ENCODE measurements at places on chromosomes 4 and X. TPM values are rescaled to one million over a fixed set of nuclear protein-coding genes. Genes with fewer than 3 reads are reported as not detected.

Gene MAGEH1
- total RNA-seq, result 37.3 TPM

DNA sequence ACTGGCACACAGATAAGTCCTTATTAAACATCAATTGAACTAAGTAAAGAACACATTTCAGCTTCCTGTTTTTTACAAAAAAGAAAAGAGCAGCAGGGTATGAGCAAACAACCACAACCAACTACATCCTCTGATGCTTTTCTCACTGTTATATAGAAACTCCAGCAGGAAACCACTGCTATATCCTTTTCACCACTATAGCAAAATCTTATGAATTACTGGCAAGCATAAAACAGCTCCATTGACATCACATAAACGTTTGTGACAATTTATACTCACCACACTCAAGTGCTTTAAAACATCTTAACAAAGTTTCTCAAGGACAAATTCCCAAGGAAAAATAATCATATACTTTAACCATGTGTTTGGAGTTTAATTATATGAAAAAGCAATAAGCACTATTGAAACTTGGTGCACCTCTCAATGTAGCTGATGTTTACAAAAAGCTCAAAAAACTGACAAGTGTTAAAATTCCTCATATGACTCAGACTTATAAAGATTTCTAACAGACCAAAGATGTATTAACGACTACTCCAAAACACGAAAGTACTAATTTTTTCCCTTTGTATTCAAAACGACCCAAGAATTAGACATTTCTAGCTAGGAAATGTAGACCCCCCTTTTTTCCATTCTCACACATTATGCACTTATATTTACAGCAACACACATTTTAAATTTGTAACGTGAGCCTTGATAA, 12.9 kb downstream of the GPRIN3 start:
- no peak overlapping the region for H3K27ac ChIP-seq
- H3K4me1 ChIP-seq, result no peaks in the 10 kb centered on the region
- no peak overlapping the region for H3K4me3 ChIP-seq
- no peaks in the 10 kb centered on the region for H3K36me3 ChIP-seq

DNA sequence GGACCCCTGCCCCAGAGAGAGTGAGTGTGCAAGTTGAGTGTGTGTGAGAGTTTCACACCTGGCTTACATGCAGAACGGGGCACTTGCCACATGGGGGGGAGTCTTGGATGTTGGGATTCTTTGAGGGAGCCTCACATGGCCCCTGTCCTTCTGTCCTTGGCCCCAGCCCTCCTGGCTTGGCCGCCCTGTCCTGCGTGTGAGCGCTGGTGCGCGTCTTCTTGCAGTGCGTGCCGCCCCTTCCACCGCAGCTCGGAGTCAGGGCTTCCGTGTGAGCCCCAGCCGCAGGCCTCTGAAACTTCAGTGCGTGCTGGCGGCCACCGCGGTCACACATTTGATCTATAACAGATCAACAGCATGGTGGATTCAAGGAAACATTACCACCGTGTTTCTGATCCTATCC, 30.1 kb upstream of the HGFAC start:
- DNase-seq, result no peak
- peaks cover 10% of the 10 kb centered on the region for H3K36me3 ChIP-seq
- H3K27me3 ChIP-seq, result no peaks in the 10 kb centered on the region
- no peak overlapping the region for H3K27ac ChIP-seq
- H3K4me1 ChIP-seq, result no peaks in the 10 kb centered on the region

- no peaks in the 10 kb centered on the region for H3K36me3 ChIP-seq
- no peaks in the 10 kb centered on the region for H3K4me1 ChIP-seq
- H3K27me3 ChIP-seq, result no peaks in the 10 kb centered on the region
- H3K27ac ChIP-seq, result no peak overlapping the region
These were observed 82.7 kb upstream of the CXXC4 start for GRCh38 chr4:104577405-104577804.

DNA sequence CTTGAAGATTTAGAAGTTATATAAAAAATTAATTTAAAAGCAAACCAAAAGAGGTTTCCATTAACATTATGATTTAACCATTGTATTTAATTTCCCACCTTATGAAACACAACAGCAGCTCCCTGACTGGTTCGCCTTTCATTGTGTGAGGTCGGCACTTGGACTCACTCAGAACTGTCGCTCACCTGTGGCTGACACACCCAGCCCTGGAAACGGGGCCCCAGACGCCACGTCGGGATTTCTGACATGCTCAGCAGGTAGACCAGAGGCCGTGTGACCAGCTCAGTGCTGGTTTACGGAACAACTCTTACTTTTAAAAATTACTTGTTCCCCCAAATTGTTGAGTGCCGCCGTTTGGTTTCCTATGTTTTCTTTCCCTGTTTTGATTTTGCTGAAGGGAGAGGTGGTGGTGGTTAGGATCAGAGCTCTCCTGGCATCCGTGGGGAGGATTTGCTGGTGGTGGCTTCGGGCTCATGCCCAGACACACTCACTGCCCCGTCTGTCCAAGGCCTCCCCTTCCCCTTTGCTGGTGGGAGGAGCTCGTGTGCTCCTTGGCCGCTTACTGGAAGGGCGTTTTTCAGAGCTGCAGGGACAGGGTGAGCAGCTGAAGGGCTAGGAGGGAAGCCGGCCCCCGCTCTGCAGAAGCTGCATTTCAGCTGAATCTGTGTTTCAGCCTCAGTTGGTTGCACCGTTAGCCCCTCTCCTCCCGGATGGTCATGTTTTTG, 59.2 kb downstream of the CPLX1 start:
- H3K4me3 ChIP-seq, result no peak overlapping the region
- H3K4me1 ChIP-seq, result no peaks in the 10 kb centered on the region
- no peak overlapping the region for H3K27ac ChIP-seq
- peaks cover 76% of the 10 kb centered on the region for H3K36me3 ChIP-seq

- no peaks in the 10 kb centered on the region for H3K36me3 ChIP-seq
- no peak overlapping the region for H3K27ac ChIP-seq
- DNase-seq, result peak; percentile 22
- no peak overlapping the region for H3K4me3 ChIP-seq
These were observed 39.2 kb upstream of the ASMTL start for GRCh38 chrX:1491851-1492349.

GRCh38 chrX:11341274-11342201, 48.3 kb downstream of the AMELX start:
- H3K36me3 ChIP-seq, result no peaks in the 10 kb centered on the region
- no peak overlapping the region for H3K4me3 ChIP-seq

DNA sequence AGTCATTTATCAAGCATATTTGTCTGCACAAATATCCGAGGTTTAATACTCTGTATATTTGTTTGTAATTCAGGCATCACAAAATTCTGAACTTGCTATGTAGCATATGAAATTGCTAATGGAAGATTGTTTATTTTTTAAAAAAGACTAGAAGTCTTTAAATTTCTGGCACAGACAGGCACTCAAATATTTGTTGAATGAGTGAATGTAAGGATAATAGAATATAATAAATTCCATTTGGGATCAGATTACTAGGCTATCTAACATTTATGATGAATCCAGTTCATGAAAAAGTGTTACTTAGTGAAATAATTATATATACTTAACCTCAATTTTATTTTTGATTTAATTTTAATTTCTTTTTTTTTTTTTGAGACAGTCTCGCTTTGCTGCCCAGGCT, 30.4 kb upstream of the TEC start:
- H3K36me3 ChIP-seq, result no peaks in the 10 kb centered on the region
- no peaks in the 10 kb centered on the region for H3K27me3 ChIP-seq
- H3K27ac ChIP-seq, result no peak overlapping the region
- no peaks in the 10 kb centered on the region for H3K4me1 ChIP-seq
- DNase-seq, result no peak

Gene NAA11
- not detected for total RNA-seq

Gene GRPR
- 1.7 TPM for total RNA-seq

- no peak overlapping the region for H3K4me3 ChIP-seq
- H3K4me1 ChIP-seq, result no peaks in the 10 kb centered on the region
- H3K27me3 ChIP-seq, result no peaks in the 10 kb centered on the region
- H3K27ac ChIP-seq, result no peak overlapping the region
- H3K36me3 ChIP-seq, result no peaks in the 10 kb centered on the region
These were observed 1.4 kb upstream of the NR0B1 start for GRCh38 chrX:30310429-30311206.

- H3K27me3 ChIP-seq, result no peaks in the 10 kb centered on the region
- H3K36me3 ChIP-seq, result no peaks in the 10 kb centered on the region
- H3K4me3 ChIP-seq, result no peak overlapping the region
- H3K4me1 ChIP-seq, result peaks cover 6% of the 10 kb centered on the region
- no peak for DNase-seq
- H3K27ac ChIP-seq, result no peak overlapping the region
These were observed 122.5 kb upstream of the TRIM2 start for GRCh38 chr4:153081693-153082092.

Gene TEC
- total RNA-seq, result 4.5 TPM

DNA sequence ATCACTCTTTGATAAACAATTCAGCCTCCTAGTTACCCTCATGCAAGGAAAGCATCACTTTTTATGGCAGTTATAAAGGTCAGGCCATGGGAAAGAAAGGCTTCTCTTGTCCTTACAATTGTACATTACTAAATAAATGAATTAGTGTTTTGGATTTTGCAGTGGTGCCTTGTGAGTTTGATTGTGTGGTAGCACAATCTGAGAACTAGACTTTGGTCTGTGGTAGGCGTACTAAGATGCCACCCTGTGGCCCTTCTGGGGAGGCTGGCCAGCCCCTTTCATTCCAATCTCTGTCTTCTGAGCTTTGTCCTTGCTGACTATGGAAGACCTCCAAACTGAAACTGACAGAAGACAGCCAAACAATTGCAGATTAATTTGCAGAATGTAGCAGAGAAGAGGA, 14.6 kb upstream of the HNRNPD start:
- no peaks in the 10 kb centered on the region for H3K36me3 ChIP-seq
- no peaks in the 10 kb centered on the region for H3K4me1 ChIP-seq
- H3K27me3 ChIP-seq, result no peaks in the 10 kb centered on the region
- no peak overlapping the region for H3K4me3 ChIP-seq
- DNase-seq, result no peak
- H3K27ac ChIP-seq, result no peak overlapping the region

- no peaks in the 10 kb centered on the region for H3K27me3 ChIP-seq
- H3K27ac ChIP-seq, result no peak overlapping the region
- no peak overlapping the region for H3K4me3 ChIP-seq
- no peaks in the 10 kb centered on the region for H3K4me1 ChIP-seq
- H3K36me3 ChIP-seq, result no peaks in the 10 kb centered on the region
- DNase-seq, result no peak
These were observed 269.3 kb upstream of the HS3ST1 start for GRCh38 chr4:11698033-11698432.

- DNase-seq, result no peak
- peak overlapping the region; percentile 68 for H3K4me3 ChIP-seq
- no peaks in the 10 kb centered on the region for H3K27me3 ChIP-seq
- peak overlapping the region; percentile 96 for H3K27ac ChIP-seq
- no peaks in the 10 kb centered on the region for H3K36me3 ChIP-seq
These were observed 898 bp downstream of the UBQLN2 start for GRCh38 chrX:56564164-56564885.

Gene HTRA3
- 52.6 TPM for total RNA-seq

Gene DUX4
- not detected for total RNA-seq

GRCh38 chr4:150582873-150583286, 929 bp downstream of the MAB21L2 start:
- H3K36me3 ChIP-seq, result no peaks in the 10 kb centered on the region
- no peak overlapping the region for H3K27ac ChIP-seq
- DNase-seq, result no peak
- H3K4me1 ChIP-seq, result no peaks in the 10 kb centered on the region
- peak overlapping the region; percentile 18 for H3K4me3 ChIP-seq

GRCh38 chr4:88144866-88145300, 13.6 kb downstream of the ABCG2 start:
- H3K4me1 ChIP-seq, result no peaks in the 10 kb centered on the region
- DNase-seq, result no peak
- H3K27ac ChIP-seq, result no peak overlapping the region
- no peak overlapping the region for H3K4me3 ChIP-seq
- no peaks in the 10 kb centered on the region for H3K36me3 ChIP-seq
- no peaks in the 10 kb centered on the region for H3K27me3 ChIP-seq

Gene GPR173
- total RNA-seq, result 2.1 TPM
